ENCODE measurements at places on chromosomes 11 and 22.

- DNase-seq = no peak
Observed at GRCh38 chr11:46116007-46116711, 5.1 kb downstream of the PHF21A start.

GRCh38 chr11:8544807-8545206 is 49.2 kb downstream of the STK33 start:
- DNase-seq = no peak

DNA sequence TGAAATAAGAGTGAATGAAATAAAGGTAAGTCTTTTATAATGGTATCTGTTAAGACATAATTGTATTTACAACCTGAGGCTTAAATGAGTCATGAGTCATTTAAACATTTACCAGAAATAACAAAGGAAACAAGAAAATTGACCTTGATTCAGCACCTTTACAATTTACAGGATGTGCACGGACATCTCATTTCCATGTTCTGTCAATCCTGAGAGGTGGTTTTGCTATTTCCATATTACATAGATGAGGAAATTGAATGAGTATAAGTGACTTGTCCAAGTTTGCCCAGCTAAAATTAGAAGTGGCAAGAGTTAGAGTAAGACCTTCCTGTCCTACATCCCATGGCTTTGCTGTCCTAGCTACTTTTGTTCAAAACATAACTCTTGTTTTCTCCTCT is 89.1 kb downstream of the TRIM44 start:
- DNase-seq = no peak

DNA sequence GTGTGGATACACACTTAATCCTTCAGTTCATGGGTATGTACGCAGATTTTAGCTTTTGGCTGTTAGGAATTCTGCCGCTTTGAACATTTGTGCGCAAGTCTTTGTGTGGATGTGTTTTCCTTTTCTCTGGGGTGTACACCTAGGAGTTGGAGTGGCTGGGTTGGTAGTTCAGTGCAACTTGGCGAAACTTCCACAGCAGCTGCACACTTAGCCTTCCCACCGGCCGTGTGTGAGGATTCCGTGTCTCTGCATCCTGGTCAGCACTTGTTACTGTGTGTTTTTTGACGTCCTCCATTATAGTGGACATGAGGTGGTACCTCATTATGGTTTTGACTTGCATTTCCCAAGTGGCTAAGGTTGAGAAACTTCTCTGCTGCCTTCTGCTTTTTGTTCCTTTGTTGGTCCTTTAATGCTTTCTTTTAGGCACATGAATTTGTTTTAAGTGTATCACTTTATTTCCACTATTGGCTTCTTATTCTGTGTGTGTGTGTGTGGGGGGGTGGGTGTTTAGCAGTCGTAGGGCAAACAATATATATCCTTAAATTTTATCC is 72.1 kb upstream of the SLC25A18 start:
- no peak for DNase-seq

Measured in erythroblast (primary cell).